ENCODE measurements at places on chromosomes 3 and 15. TPM values are rescaled to one million over a fixed set of nuclear protein-coding genes. Genes with fewer than 3 reads are reported as not detected.

- H3K27ac ChIP-seq = no peak overlapping the region
- H3K36me3 ChIP-seq = no peaks in the 10 kb centered on the region
- H3K4me1 ChIP-seq = no peaks in the 10 kb centered on the region
- no peaks in the 10 kb centered on the region for H3K27me3 ChIP-seq
- no peak overlapping the region for H3K4me3 ChIP-seq
- no peak for DNase-seq
Measured at GRCh38 chr3:164608554-164609276, 469.6 kb downstream of the SI start.

GRCh38 chr15:67103432-67103831 is 38.0 kb downstream of the SMAD3 start:
- peaks cover 36% of the 10 kb centered on the region for H3K4me1 ChIP-seq
- H3K36me3 ChIP-seq = no peaks in the 10 kb centered on the region
- no peak overlapping the region for H3K4me3 ChIP-seq

The CLSTN2 gene
- 2.4 TPM for total RNA-seq

- no peak overlapping the region for H3K4me3 ChIP-seq
- H3K36me3 ChIP-seq = no peaks in the 10 kb centered on the region
- no peak overlapping the region for H3K27ac ChIP-seq
- no peaks in the 10 kb centered on the region for H3K27me3 ChIP-seq
- peaks cover 2% of the 10 kb centered on the region for H3K4me1 ChIP-seq
Measured at GRCh38 chr15:72174551-72175165, 22.9 kb downstream of the GRAMD2A start.

The IMPG2 gene
- 0.15 TPM for total RNA-seq

DNA sequence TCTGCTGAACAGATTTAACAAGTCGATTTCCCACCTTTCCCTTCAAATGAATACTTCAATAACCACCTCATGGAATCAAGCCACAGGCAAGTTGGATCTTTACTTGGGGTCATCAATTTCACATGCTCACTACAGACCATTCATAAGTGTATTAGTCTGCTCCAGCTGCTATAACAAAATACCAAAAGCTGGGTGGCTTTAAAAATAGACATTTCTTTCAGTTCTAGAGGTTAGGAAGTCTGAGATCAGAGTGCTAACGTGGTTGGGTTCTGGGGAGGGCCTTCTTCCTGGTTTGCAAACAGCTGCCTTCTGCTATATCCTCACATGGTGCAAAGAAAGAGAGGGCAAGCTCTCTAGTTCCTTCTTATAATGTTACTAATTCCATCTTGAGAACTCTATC is 5.1 kb downstream of the GPR176 start:
- H3K36me3 ChIP-seq = no peaks in the 10 kb centered on the region
- H3K4me3 ChIP-seq = no peak overlapping the region
- H3K4me1 ChIP-seq = no peaks in the 10 kb centered on the region
- H3K27ac ChIP-seq = no peak overlapping the region

DNA sequence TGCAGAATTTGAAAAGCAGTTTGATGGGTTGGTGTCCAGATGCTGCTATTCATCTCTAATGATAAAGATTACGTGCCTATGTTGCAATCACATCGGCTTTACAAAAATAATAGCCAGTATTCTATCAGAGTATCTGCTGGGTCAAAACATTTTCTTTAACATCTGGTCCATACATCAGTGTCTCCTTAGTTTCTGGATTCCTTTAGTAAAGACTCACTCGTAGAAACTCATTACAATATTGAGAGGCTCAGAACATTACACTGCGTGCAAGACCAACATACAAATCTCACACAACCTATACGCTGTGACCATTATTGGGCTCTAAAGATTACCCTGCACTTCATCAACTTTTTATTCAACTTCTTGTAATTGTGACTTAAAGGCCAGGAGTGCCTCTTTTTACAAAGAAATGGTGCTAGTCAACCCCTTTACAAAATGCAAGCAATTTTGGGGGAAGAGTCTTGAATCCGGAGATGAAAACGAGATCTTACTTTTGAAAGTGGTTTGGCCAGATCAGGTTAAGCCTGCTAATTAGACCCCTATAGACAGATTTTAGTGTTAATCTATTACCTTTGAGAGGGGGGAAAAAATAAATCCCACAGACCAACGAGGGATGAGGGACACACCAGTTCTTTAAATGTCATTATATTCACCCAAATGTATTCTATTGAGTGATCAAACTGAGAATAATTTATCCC is 2.9 kb downstream of the TRA2B start:
- no peaks in the 10 kb centered on the region for H3K36me3 ChIP-seq
- H3K27me3 ChIP-seq = no peaks in the 10 kb centered on the region
- no peak for DNase-seq
- no peak overlapping the region for H3K4me3 ChIP-seq

The AADAC gene
- total RNA-seq = 33.3 TPM

- DNase-seq = no peak
- peak overlapping the region; percentile 6 for H3K27ac ChIP-seq
- peaks cover 15% of the 10 kb centered on the region for H3K4me1 ChIP-seq
- H3K27me3 ChIP-seq = no peaks in the 10 kb centered on the region
Measured at GRCh38 chr15:74845581-74845980, 2.6 kb upstream of the ULK3 start.

DNA sequence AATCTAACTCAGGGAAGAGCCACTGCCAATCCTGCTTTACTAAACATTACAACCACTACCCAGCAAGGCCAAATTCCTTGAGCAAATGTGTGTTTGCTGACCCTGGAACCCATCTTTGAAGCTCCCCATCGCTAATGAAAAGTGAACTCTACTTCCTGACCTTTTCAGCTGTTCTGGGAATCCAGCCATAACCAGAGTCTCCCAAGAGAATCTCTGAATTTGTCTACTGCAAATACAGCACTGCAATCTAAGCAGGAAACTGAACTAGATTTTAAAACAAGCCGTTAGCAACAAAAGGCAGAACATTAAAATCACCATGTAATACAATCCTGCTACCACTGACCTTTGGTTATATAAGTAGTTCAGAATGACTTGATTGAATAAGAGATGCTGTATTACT is 309.2 kb downstream of the MAGI1 start:
- no peak overlapping the region for H3K4me3 ChIP-seq
- no peaks in the 10 kb centered on the region for H3K27me3 ChIP-seq
- no peaks in the 10 kb centered on the region for H3K36me3 ChIP-seq
- peak; percentile 96 for DNase-seq
- no peak overlapping the region for H3K27ac ChIP-seq
- peaks cover 22% of the 10 kb centered on the region for H3K4me1 ChIP-seq

The CX3CR1 gene
- total RNA-seq = 4.7 TPM

The CHDH gene
- 10.9 TPM for total RNA-seq

DNA sequence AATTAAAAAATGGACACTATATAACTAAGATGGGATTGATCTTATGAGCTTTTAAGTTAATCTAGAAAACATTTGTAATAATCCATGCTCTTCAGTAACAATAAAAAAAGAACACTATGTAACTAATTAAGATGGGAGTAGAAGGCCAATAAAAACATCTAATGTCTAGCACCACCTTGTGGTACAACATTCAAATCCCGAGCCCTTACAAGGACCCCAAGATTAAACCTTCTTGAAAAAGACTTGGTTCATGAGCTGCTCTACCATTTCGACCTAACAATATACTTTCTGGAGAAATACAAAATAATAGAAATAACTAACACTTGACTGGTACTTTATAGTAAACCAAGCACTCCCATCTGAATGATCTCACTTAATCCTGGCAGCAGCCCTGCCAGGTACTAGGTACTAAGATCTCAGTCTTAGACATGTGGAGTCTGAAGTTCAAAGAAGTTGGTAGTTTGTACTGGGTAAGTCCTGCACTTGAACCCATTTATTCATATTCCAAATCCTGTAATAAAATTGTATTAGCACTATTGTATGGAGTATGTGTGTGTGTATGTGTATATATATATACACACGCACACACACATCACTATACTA is 21.8 kb downstream of the METTL6 start:
- H3K27me3 ChIP-seq = no peaks in the 10 kb centered on the region
- no peak overlapping the region for H3K27ac ChIP-seq
- peak; percentile 74 for DNase-seq
- no peak overlapping the region for H3K4me3 ChIP-seq

- H3K27me3 ChIP-seq = no peaks in the 10 kb centered on the region
- H3K4me1 ChIP-seq = no peaks in the 10 kb centered on the region
- no peak overlapping the region for H3K4me3 ChIP-seq
- DNase-seq = no peak
- H3K36me3 ChIP-seq = no peaks in the 10 kb centered on the region
Measured at GRCh38 chr3:172701751-172702150, 9.1 kb downstream of the NCEH1 start.

DNA sequence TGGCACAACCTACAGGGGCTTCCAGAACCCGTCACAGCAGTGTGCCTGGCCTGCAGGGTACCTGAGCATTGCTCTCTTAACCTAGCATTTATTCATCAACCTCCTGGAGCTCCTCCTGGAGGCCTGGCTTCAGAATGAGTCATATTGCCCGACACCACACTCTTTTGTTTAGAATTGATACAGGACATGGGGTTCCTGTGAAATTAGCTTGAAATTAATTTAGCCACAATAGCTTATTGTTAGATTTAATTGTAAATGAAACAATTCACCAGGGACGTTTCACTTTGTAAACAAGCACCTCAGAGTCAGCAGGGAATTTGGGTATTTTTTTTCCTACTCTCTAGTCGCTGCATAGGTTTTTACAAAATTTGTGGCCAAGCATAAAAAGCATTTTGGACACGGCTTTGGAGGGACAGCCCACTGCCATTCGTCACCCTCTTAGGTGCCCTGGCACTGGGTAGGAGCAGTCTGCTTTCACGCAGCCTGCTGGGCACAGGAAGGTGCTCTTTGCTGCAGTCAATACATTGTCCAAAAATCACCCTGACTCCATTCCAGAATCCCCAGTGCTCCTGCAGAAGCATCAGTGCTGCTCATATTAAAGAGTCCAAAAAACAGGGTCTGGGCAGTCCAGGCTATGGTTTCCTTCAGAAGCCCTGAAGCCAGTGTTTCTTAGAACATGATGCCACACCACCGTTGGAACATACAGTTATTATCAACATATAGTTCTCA is 60.8 kb upstream of the MEF2A start:
- no peak for DNase-seq
- no peak overlapping the region for H3K4me3 ChIP-seq
- peaks cover 13% of the 10 kb centered on the region for H3K4me1 ChIP-seq
- H3K27ac ChIP-seq = no peak overlapping the region
- H3K36me3 ChIP-seq = no peaks in the 10 kb centered on the region

The LEKR1 gene
- total RNA-seq = 5.4 TPM

GRCh38 chr3:34544136-34544535 is 745.7 kb downstream of the PDCD6IP start:
- H3K36me3 ChIP-seq = no peaks in the 10 kb centered on the region
- no peak overlapping the region for H3K4me3 ChIP-seq
- H3K27me3 ChIP-seq = no peaks in the 10 kb centered on the region
- H3K4me1 ChIP-seq = no peaks in the 10 kb centered on the region
- no peak for DNase-seq

The P2RY1 gene
- total RNA-seq = 20.2 TPM

- no peak overlapping the region for H3K27ac ChIP-seq
- no peaks in the 10 kb centered on the region for H3K27me3 ChIP-seq
- no peak for DNase-seq
- no peaks in the 10 kb centered on the region for H3K36me3 ChIP-seq
Measured at GRCh38 chr3:87332789-87333188, 56.4 kb upstream of the POU1F1 start.

DNA sequence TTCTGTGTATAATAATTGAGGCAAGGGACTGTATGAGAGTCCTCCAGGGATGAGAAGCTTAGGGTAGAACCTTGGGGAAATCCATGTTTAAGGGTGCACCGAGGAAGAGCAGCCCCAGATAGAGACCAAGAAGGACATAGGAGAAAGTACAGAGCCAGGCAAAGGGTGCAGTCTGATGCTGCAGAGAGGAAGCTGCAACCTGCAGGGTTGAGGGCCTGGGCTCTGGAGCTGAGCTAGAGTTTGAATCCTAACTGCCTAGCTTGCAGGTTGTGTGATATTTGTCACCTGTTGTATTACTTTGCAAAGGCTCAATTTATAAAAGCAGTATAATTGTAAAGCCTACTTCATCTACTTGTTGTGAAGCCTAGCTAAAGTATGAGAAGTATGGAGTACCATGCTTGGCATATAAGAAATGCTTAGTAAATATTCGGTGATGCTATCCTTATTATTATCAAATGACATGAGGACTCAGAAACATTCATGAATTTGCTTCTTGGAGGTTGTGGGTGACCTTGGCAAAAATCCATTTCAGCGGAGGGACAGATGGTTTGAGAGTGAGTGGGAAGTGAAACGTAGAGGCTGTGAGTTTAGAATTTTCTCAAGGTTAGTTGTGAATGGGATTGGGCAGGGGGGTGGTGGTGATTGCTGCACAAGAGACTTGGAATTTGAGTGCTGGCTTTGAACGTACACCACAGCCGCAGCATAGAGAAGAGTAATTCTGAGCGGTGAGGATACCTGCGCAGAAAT is 43.8 kb downstream of the PLCL2 start:
- H3K36me3 ChIP-seq = no peaks in the 10 kb centered on the region
- no peak overlapping the region for H3K27ac ChIP-seq
- DNase-seq = no peak
- H3K4me1 ChIP-seq = peaks cover 29% of the 10 kb centered on the region
- H3K4me3 ChIP-seq = no peak overlapping the region

GRCh38 chr3:153621953-153622352 is 459.9 kb downstream of the RAP2B start:
- no peaks in the 10 kb centered on the region for H3K4me1 ChIP-seq
- H3K4me3 ChIP-seq = no peak overlapping the region
- no peaks in the 10 kb centered on the region for H3K27me3 ChIP-seq
- H3K27ac ChIP-seq = no peak overlapping the region
- no peaks in the 10 kb centered on the region for H3K36me3 ChIP-seq

DNA sequence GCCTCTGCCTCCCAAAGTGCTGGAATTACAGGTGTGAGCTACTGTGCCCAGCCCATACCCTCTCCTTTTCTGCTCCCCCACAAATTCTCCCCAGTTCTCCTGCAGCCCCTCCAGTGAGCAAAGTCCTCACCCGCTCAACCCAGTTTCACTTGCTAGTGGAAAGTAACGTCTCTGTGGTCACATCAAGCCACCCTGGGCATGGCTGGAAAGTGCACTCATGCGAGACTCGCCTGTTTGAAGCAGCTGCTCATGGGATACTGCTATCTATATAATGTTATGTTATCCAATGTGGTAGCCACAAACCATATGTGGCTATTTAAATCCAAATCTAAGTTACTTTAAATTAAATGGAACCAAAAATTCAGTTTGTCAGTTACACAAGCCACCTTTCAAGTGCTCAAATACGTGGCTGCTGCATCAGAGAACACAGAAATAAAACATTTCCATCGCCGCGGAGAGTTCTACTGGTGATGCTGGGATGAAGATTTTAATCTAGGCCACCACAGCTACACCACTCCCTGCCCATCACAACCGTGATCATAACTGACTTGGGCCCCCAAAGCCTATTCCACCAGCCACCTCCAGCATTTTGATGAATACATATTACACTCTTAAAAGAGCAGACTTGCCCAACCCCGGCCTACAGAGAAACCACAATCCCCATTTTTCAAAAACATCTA is 119.4 kb downstream of the LIPC start:
- no peaks in the 10 kb centered on the region for H3K27me3 ChIP-seq
- peaks cover 2% of the 10 kb centered on the region for H3K4me1 ChIP-seq
- DNase-seq = no peak
- no peak overlapping the region for H3K27ac ChIP-seq

The RAD54L2 gene
- total RNA-seq = 23.1 TPM

The EHHADH gene
- 11.1 TPM for total RNA-seq

GRCh38 chr3:17055374-17056276 is 170.9 kb downstream of the PLCL2 start:
- no peak for DNase-seq
- no peak overlapping the region for H3K4me3 ChIP-seq
- H3K27me3 ChIP-seq = no peaks in the 10 kb centered on the region
- H3K4me1 ChIP-seq = peaks cover 23% of the 10 kb centered on the region
- no peaks in the 10 kb centered on the region for H3K36me3 ChIP-seq

- peaks cover 21% of the 10 kb centered on the region for H3K4me1 ChIP-seq
- H3K36me3 ChIP-seq = no peaks in the 10 kb centered on the region
- H3K4me3 ChIP-seq = no peak overlapping the region
- H3K27ac ChIP-seq = no peak overlapping the region
- no peaks in the 10 kb centered on the region for H3K27me3 ChIP-seq
Measured at GRCh38 chr3:26657348-26657976, 34.9 kb downstream of the LRRC3B start.
